Activated T-cell treated with anti-CD3 and anti-CD28 coated beads for 24 hours (primary cell): ENCODE measurements at places on chromosomes 4 and X.

DNA sequence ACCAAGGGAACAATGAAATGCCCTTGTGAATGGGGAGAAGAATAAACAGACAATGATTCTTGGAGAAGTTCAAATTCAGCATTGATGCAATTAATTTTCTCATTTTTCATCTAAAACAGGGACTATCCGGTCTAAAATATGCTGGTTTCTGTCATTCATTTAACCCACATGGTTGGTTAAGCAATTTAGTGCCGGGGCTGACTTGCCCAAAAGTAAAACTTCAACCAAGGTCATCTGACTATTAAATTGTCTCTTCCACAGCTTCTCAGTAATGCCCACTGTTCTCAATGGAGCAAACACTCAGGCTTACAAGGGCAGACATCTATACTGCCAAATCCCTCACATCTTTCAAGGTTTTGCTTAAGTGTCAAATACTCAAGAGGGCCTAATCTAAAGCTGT, 51.3 kb downstream of the ANXA10 start:
- DNase-seq = no peak

- no peak for DNase-seq
These were observed 34.4 kb upstream of the ZFP42 start for GRCh38 chr4:187961171-187961570.

GRCh38 chr4:144223149-144223548, 82.6 kb upstream of the GYPA start:
- no peak for DNase-seq

DNA sequence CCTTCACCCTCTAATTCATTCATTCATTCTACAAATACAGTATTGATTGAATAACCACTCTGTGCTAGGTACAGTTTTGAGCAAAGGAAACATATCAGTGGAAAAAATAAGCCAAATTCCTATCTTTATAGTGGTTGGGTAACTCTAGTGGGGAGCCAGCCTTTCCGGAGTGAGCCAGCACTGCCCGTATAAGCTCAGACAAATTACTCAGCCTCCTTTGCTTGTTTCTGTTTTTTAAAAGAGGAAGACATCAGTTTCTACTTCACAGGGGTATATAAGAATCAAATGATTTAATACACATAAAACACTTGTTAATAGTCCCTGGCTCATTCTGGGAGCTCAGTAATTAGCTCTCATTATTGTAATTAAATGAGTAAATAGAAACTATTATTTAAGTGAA, 238.2 kb upstream of the MAD2L1 start:
- DNase-seq = no peak

GRCh38 chr4:123200051-123200940, 196.3 kb upstream of the SPRY1 start:
- no peak for DNase-seq

DNA sequence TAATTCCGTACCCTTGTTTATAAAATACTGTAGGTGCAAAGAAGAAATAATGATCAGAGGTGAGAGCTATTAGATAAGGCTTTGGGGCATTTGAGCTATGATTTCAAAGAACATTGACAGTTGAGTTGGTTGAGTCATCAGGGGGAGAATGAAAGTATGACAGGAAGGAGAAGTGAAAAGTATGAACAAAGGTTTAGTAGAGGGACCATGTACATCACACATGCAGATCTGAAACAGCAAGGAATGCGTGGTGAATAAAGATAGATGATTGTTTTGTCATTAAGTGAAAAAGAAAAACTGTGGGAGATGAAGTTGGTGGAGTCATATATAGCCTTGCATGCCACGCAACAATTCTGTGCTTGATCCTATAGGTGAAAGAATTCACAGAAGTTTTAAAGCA, 163.1 kb downstream of the ARAP2 start:
- no peak for DNase-seq

DNA sequence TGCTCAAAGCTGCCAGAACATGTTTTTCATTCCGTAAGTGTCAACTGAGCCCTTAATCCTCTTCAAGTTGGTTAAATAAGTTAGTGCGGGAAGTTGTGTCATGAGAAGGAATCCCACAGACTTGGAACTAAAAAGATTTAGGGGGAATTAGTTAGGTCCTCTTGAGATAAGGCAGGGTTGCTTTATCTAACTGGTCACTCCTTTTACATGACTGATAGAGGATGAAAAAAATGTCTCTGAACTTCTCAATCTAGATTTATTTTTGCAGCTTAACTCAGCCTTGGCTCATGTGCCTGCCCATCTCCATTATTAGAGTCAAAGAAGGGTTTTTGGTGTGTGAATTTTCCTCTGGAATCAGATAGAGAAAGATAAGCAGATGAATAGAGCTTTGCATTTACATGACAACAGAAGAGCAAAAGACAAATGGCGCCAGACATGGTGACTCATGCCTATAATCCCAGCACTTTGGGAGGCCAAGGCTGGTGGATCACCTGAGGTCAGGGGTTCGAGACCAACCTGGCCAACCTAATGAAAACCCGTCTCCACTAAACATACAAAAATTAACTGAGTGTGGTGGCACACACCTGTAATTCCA, 882.9 kb downstream of the RPA4 start:
- no peak for DNase-seq

- DNase-seq = no peak
These were observed 69.9 kb downstream of the USP38 start for GRCh38 chr4:143254491-143255226.
